RPMI8226 (cell line): ENCODE measurements at places on chromosomes 2 and 18.
A peak's percentile ranks its signal among the peaks of the same experiment; 100 is the strongest.

GRCh38 chr2:164734196-164734595 is 107.4 kb downstream of the COBLL1 start:
- DNase-seq = no peak

GRCh38 chr2:120793682-120794403 is 58.2 kb downstream of the GLI2 start:
- DNase-seq = peak; percentile 76

DNA sequence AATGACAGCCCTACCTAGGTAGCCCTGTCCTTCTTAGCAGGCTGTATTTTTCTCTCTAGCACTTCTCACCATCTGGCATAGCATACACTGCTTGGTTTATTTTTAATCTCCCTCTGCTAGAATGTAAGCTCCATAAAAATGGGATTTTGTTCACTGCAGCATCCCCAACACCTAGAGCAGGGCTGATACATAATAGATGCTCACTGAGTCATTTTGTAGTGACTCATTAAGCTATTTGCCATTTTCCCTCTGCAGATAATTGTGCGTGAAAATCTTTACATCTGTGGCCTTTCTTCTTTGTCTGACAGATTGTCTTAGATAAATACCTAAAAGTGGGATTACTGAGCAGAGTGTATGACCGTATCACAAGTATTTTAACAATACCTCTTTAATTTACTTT is 82.5 kb downstream of the CERS6 start:
- DNase-seq = no peak

GRCh38 chr18:79780547-79780946 is 17.2 kb upstream of the KCNG2 start:
- DNase-seq = no peak

DNA sequence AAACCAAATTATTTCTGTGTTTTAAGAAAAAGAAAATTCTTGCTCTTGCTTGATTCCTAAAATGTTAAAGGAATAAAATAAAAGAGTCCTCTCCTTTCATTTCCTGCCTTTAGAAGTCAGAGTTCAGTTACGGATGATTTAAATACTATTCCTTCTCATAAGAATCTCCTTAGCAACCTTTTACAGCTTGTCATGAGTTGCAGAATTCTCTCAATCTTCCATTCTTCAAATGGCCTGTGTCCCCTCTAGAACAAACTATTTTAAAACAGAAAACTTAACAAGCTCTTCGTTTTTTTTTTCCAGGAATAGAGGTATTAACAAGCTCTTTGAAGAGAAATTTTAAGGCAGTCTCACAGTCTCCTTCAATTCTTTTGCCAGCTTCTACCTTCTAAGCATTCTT is 42.2 kb downstream of the SPIRE1 start:
- DNase-seq = no peak

GRCh38 chr2:124035001-124035400 is 9.9 kb downstream of the CNTNAP5 start:
- no peak for DNase-seq

DNA sequence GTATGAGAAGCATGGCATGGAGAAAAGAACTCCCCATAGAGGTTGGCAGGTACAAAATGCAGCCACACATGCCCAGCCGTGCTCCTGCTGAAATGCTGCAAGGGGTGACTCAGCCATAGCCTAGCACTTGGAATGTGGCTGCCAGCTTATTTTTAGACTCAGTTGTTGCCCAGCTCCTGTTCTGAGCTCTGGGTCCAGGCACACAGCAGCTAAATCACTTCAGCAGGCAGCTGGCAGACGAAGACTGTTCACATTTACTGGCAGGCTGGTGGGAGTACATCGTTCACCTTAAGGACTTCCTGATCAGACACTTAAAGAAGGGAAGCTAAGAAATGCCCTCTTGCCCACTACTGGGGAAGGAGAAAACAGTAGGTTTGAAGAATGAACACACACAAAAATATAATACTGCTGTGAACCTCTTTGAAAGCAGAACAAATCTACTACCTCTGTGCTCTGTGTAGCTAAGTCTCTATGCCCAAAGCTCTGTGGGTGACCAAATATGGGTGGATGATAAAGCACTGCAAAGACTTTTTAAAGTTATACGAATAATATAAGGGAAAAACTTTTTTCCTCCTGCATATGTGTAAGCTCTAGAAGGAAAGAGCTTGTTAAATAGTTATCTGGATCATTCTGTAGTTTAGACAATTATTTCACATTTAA is 146.1 kb downstream of the LNPK start:
- no peak for DNase-seq

DNA sequence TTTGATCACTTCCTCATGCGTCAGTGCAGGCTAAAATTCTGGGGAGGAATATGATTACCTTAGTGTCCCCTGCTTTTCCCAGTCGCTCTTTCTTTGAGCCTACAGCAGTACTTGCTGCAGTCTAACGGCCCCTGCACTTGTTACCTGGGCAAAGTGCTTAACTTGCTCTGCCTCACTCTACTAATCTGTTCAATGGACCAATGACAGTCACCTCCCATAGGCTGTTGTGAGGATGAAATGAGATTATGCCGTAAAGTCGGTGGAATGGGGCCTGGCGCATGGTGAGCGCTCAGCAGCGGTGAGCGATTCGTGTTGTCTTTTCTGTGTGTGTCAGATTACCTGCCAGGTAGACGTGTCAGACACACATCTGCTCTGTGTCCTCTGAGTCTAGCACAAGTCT is 5.3 kb downstream of the TNS1 start:
- no peak for DNase-seq

DNA sequence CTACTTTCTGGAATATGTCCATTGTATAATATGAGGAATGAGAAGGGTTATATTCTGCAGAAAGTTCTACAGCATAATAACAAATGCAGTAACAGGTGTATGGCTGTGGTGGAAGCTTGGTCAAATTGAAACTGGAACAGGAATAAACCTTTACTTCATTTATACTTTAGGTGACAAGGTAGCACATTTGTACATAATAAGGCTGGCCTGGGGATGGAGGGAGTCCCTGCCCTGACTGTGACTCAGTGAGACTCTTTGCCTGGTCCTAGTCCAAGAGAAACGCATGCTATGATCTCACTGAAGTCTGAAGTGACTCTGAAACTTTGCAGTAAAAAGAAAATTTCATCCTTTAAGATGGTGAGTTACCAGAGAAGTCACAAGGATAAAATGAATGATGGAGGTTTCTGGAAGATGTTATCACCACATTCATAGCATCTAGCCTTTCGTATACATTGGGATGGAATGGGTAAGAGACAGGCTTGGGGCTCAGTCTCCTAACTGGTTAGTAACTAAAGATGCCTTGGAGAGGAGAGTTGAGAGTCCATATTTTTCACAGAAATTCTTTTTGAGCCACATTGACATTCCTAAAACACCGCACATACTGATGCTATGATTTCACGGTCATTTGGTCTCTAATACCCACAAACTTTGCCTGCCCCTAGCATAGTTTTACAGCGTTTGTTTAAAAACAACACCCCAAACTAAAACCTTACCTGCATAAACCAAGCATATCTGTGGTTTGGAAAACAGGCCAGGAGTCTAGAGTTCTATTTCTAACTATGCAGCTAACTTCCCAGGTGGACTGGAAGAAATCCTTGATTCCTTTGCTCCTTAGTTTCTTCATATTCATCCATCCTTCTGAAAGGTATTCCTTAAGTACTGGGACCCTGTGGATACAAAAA is 42.4 kb upstream of the NABP1 start:
- DNase-seq = no peak

- DNase-seq = no peak
These were observed 195.4 kb downstream of the RNF152 start for GRCh38 chr18:61697306-61697909.

- DNase-seq = no peak
These were observed 173.9 kb upstream of the ERBB4 start for GRCh38 chr2:212712466-212712865.

DNA sequence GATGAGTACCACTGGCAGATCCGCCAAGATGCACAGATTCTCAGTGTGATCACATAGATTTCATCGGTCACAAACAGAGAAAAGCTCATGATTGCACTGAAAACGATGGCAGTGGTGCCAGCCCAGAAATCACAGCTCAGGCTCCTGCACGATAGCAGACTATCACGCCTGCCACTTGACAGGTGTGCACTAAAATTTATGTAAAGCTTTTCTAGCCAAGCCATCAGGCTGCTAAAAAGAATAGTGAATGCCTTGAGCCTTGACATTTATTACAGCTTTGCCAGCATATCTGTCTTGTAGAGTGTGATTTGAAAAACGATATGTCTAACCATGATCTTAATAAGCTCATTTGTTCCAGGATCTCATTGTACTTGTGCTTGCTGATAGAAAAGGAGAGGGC is 409.5 kb upstream of the CWC22 start:
- no peak for DNase-seq

GRCh38 chr2:236809716-236810115 is 240.1 kb downstream of the ACKR3 start:
- no peak for DNase-seq

GRCh38 chr2:114929225-114929624 is 486.8 kb downstream of the DPP10 start:
- no peak for DNase-seq
